ENCODE measurements at places on chromosomes 7 and 10. TPM values are rescaled to one million over a fixed set of nuclear protein-coding genes. Genes with fewer than 3 reads are reported as not detected.

DNA sequence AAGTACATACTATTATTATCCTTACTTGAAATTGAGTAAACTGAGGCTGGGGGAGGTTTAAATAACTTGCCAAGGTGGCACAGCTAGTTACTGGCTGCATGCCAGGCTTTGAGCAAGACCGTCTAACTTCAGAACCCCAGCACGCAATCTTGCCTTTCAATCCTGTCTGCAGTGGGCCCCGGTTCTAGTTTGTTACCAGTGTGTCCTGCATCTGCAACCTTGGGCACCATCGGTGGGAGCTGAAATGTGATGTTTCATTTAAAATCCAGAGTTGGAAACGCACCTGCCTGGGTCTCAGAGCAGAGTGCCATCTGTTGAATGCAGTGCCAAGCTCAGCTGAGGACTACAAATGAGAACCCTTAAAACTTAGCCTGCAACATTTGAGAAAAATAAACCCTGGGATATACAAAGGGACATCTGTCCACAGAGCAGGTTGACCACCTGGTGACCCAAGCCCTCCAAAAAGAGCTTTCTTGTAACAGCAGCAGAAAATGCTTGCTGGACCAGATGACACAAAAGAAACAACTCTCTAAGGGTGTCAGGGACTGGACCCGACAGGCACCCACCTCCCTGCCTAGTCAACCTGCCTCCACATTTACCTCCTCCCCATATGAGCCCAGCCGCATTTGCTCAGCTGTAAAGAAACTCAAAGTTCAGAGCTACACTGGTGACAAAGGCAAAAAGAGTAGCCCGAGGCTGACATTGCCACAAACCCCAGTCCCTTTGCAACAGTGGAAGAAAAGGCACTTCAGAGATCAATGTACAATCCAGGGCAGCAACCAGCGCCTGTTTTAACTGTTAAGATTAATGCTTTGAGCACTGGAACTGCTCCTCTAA is 1.7 kb downstream of the SH3PXD2A start:
- peak overlapping the region; percentile 56 for H3K4me3 ChIP-seq
- H3K4me1 ChIP-seq: peaks cover 56% of the 10 kb centered on the region
- DNase-seq: no peak
- H3K36me3 ChIP-seq: no peaks in the 10 kb centered on the region
- H3K27me3 ChIP-seq: no peaks in the 10 kb centered on the region

GRCh38 chr10:125284875-125285597 is 124.7 kb upstream of the CTBP2 start:
- H3K4me1 ChIP-seq: no peaks in the 10 kb centered on the region
- H3K4me3 ChIP-seq: no peak overlapping the region
- no peak for DNase-seq
- H3K27me3 ChIP-seq: peaks cover 19% of the 10 kb centered on the region
- H3K36me3 ChIP-seq: no peaks in the 10 kb centered on the region
- H3K27ac ChIP-seq: no peak overlapping the region

Gene ATP6V0A4
- total RNA-seq: not detected

DNA sequence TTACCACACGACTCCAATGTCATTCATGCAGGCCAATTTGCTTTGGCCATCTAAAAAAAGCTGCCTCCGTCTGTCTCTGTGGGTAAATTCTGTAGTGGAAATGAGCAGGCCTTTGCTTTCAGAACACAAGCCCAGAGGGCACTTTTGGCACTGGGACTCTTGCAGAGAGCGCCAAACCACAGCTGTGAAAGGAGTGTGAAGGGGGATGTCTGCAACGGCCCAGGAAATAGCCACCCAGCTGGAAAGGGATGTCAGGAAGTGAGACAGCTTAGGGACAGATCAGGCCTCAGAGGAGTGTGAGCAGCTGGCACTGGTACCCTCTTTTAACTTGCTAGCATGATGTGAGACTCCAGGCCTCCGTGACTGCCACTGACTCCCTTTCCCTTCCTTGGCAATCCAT is 152.4 kb downstream of the DKK1 start:
- no peak overlapping the region for H3K4me3 ChIP-seq
- H3K27me3 ChIP-seq: no peaks in the 10 kb centered on the region
- no peaks in the 10 kb centered on the region for H3K36me3 ChIP-seq
- no peak overlapping the region for H3K27ac ChIP-seq
- no peak for DNase-seq

Data from gastrocnemius medialis (tissue), 4 donors.